Esophagus (tissue), 2 donors: ENCODE measurements at places on chromosomes 11 and 22. TPM values are rescaled to one million over a fixed set of nuclear protein-coding genes. Genes with fewer than 3 reads are reported as not detected.

The PLAAT5 gene
- polyA plus RNA-seq: 0.12 TPM

The OR5A1 gene
- polyA plus RNA-seq: not detected

The APBB1 gene
- polyA plus RNA-seq: 7.1 TPM

The VSIG2 gene
- polyA plus RNA-seq: 51.4 TPM

The FADS3 gene
- 9.8 TPM for polyA plus RNA-seq

The ANGPTL5 gene
- polyA plus RNA-seq: 0.04 TPM

The CNIH2 gene
- 0.62 TPM for polyA plus RNA-seq

The GAL gene
- polyA plus RNA-seq: 0.46 TPM

The PHOX2A gene
- not detected for polyA plus RNA-seq

The OR51I1 gene
- polyA plus RNA-seq: not detected
